ENCODE measurements at places on chromosomes 6 and 20.

GRCh38 chr6:151488226-151488625 lies 5.6 kb upstream of the CCDC170 start:
- no peak for DNase-seq

- DNase-seq: no peak
These were observed 10.0 kb upstream of the SLC4A11 start for GRCh38 chr20:3248993-3249347.

GRCh38 chr6:47109281-47109680 lies 67.1 kb upstream of the ADGRF1 start:
- no peak for DNase-seq

- no peak for DNase-seq
These were observed 39.6 kb downstream of the KIAA0319 start for GRCh38 chr6:24606200-24606930.

DNA sequence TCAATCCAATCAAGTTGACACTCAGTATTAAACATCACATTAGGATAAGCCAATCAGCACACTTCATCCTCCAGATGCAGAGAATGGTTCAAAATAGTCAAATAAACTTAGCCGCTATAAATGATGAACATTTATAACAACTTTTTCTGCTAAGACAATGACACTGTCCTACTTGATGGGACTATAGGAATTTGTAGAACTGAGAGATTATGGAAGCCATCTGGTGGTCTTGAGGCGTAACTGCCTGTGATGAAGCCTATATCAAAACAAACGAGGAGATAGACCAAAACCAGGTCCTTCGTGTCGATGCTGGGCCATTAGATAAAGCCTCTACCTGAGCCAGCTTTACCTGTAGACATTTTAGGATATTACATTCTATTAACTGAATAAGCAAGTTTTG lies 631.1 kb downstream of the COL12A1 start:
- no peak for DNase-seq

DNA sequence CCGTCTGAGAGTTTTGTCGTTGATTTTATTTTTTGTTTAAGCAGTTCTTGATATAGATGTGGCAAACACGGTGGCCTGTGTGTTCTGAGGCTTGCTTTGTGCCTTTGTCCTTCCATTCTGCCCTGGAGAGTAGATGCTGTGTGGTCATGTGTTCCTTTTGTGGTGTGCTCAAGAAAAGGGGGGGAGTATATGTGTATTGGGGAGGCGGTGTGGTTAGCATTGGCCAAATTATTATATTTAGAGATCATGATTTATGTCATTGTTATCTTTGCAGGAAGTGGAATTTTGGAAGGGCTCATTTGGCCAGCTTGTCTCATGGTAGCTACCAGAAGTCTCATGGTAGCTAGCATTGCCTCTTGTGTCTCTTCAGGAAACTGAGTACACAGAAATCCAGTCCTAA lies 16.4 kb downstream of the RREB1 start:
- no peak for DNase-seq

DNA sequence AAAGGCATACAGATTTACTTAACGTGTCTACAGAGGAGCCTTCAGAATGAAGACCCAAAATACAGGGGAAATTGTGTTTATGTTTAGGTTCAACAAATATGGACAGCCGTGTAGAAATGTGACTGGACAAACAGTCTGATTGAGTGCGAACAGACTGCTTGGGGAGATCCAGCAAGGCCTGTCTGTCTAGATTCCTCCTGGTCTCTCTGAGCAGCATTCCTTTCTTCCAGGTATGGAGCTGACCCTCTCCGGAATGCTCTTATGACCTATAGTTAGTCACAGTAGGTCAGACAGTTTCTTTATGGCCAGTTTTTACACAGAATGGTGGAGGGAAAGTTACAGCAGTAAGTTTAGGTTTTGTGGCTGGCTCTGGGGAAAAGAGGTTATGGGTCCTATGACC lies 9.0 kb downstream of the RIN2 start:
- DNase-seq: peak; percentile 42

- DNase-seq: no peak
These were observed 21.3 kb downstream of the PLCB1 start for GRCh38 chr20:8153281-8153908.

DNA sequence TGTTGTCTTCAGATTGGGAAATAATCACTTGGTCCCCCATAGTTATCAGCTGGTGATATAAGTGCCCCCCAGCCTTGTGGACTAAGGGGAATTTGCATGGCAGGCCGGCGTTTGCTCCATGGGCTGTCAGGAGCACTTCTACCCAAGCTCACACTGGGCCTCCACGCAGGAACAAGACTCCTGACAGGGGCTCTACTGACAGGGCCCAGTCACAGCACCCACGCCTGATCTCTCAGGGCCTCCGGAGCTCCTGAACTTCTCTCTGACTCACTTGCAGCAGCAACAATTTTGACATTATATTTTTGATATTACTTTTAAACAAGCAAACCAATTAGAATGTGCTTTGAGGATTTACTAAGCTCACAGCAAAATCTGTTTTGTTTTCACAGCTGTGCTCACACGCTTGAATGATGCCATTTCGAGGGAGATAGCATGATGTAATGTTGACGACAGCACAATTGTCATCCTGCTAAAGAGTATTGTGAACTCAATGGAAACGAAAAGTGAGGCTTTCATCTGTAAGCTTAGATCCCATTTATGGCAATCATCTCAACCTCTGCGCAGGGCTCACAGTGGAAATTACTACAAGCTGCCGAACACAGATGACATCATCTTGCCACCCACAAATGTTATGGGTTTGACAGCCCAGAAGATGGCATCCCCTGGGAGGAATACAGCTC lies 28.7 kb upstream of the TXNDC5 start:
- DNase-seq: no peak

DNA sequence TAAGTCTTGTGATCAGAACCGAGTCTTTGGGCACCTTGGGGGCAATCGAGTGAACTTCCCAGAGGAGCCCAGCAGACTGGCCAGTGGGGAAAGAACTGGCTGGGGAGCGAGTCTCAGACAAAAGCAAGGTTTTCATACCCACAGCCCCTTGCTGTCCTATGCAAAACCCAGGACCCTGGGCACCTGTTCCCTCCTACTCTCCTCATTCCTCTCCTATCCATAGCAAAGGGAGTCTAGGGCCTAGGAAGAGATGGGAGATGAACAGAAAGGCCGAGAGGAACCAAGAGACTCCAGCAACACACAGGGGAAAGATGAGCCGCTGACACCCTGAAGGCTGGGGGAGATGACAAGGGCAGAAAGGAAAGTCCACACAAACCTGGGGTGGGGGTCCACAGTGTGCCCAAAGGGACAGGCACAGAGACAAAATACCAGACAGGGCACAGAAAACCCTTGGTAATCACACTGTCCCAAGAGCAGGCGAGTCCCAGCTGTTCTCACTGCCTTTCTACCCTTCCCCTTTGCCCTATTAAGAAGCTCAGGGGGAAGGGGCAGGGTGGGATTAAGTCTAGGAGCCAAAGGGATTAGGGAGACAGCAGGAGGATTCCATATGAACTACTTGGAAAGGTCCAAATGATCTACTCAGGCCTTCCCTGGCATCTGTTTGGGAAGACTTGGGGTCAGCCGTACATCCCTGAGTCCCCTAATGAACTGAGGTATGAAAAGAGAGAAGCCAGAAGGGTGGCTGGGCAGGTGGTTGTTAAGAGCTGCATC lies 6.5 kb downstream of the PPP1R18 start:
- no peak for DNase-seq

- DNase-seq: no peak
These were observed 59.6 kb upstream of the SPDEF start for GRCh38 chr6:34615574-34616226.

GRCh38 chr6:2134554-2134953 lies 110.9 kb downstream of the GMDS start:
- DNase-seq: no peak

DNA sequence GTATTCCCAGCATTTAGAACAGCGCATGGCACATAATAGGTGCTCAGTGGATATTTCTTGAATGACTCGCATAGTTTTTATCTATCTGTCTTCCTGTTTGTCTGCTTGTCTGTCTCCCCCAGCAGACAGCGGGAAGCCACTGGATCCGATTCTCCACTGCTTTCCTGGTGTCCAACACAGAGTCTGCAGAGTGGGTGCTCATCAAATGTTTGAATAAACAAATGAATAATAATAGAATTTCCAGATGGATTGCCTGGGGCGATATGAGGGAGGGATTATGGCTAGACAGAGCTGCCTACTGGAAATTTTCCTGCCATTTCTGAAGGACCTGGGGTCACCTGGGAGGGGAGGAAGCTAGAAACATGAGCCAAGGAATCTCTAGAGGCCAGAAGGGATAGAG lies 18.9 kb downstream of the CDH22 start:
- DNase-seq: no peak

DNA sequence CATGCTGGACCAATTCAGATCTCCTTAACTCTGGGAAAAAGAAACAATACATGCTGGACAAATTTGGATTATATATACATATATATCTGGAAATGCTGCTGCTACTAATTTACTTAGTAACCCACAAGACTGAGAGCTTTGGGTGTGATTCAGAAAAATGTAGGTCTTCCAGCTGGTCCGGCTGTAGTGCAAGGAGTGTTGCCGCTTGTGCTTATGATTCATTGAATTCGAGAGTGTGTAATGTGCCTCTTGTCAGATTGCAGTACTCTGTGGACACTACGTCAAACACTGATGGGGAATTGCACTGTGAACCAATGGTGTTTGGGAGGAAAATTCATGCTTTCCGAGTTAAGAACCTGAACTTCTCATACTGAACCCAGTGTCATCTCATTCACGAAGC lies 1155.5 kb downstream of the EPHA7 start:
- DNase-seq: no peak

- DNase-seq: no peak
These were observed 38.4 kb upstream of the FBXL4 start for GRCh38 chr6:98986071-98986615.

DNA sequence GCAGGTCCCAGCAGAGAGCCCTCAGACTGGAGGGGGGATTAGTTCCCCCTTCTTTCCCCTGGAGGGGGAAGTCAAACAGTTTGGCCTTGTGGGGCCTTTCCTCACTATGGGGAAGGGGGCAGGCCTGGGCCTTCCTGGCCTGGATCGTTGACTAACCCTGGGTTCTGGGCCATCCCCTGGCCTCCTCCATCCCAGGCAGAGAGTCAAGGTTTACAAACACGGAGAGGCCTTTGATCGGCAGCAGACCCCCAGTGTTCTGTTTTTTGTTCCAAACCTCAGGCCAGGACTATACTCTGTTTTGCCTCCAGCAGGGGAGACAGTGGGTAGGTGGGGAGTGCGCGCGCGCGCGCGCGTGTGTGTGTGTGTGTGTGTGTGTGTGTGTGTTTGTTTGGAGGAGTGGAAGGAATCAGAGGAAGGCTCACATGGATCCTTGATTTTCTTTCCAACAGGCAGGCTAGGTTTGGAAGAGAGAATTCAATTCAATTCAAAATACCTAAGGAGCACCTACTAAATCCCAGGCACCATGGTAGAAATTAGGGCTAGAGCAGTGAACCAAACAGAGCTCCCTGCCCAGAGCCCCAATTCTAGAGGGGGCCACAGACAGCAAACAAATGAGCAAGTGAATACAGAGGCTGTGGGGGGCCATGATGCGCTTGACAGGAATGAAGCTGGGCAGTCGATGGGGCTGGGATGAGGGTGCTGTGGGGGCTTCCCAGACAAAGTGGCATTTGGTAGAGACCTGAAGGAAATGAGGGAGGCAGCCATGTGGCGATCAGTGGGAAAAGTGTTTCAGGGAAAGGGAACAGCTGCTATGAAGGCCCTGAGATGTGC lies 14.8 kb downstream of the TP53RK start:
- DNase-seq: no peak

- DNase-seq: peak; percentile 62
These were observed 1.7 kb downstream of the CDC25B start for GRCh38 chr20:3797592-3798372.

DNA sequence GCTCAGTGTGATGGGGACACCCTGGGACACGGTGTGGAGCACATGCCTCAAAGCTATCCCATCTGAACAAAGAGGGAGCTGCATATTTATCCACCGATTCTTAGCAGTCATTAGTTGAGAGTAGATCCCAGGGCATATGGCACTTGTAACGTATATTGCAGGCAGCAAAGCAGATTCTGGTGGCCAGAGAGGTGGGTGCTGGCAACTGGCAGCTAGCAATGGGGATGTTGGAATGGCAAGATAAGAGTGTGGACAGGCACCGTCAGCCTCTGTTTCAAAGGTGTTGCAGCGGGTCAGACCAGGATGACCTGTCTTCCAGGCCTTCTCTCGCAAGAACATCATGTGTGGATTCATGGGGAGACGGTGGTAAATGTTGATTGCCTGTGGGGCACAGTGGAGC lies 287.8 kb upstream of the RNF24 start:
- DNase-seq: no peak

DNA sequence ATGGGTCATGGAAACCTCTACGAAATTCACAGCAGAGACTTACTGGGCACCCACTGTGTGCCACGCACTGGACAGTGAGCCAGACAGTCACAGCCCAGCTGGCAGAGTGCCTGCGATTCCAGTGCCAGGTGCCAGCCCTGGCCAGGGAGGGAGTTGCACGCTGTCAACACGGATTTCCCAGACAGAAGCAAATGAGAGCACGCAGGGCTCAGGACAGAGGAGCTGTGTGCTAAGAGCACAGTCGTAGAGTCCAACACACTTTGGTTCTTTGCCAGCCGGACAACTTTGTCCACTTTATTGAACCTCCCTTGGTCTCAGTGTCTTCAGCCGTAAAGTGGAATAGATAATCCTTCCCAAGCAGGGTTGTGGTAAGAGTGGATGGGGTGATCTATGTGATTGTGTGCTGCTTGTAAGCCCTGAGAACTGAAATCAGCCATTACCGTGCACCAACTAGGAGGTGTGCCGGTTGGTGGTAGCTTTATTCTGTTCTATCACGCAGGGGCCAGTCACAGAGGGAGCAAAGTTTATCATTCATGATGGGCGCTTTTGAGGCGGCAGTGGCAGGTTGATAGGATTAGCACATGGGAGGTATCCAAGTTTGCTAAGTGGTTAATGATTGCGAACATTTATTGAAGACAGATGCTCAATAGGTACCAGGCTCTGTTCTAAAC lies 40.6 kb downstream of the SIRPA start:
- no peak for DNase-seq

- DNase-seq: no peak
These were observed 8.1 kb downstream of the NPBWR2 start for GRCh38 chr20:64099086-64099786.

DNA sequence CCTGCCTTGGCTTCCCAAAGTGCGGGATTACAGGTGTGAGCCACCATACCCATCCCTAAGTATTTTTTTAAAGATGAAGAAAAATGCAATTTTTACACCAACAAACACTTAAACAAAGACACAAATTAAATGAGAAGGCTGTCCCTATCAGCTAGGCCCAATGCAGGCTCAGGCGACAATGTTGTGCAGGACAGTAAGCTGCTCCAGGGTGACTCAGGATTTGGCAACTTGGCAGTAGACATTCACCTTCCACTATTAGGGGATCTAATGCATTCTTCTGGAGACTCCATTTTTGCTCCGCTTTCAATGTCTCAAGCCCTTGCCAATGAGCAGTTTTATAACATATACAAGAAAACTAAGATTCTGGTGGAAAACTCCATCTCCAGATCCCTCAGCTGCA lies 19.7 kb downstream of the NDRG3 start:
- DNase-seq: no peak

- no peak for DNase-seq
These were observed 40.2 kb upstream of the DDR1 start for GRCh38 chr6:30844118-30844535.

GRCh38 chr6:170050591-170051041 lies 240.3 kb downstream of the DLL1 start:
- DNase-seq: no peak

Measured in RWPE1 (cell line).